ENCODE measurements at places on chromosomes 5 and 9.
A peak's percentile ranks its signal among the peaks of the same experiment; 100 is the strongest.

- H3K27me3 ChIP-seq: peaks cover 11% of the 10 kb centered on the region
- H3K27ac ChIP-seq: no peak overlapping the region
- no peak overlapping the region for H3K4me3 ChIP-seq
- no peaks in the 10 kb centered on the region for H3K36me3 ChIP-seq
Measured at GRCh38 chr5:58273711-58274110, 186.2 kb downstream of the PLK2 start.

DNA sequence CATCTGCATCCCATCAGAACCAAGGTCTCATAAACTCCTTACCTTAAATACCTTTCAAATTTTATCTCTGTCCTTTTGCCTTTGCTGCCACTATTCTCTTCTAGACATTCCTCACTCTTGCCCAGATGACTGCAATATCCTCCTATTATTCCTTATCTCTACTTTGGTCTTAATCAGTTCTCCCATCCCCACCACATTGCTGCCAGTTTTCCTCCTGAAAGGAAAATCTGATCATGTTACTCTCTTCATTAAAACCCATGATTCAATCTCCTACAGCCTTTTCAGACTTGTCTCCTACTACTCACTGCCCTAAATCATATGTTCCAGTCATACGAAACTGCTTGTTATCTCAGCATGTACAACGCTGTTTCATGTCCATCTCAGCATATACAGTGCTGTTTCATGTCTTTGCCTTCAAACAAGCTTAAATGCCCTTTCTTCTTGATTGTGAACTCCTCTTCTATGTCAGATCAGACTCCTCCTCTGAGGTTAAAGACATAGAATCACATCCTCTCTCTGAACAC is 152.6 kb upstream of the FST start:
- no peaks in the 10 kb centered on the region for H3K27me3 ChIP-seq
- no peak for DNase-seq
- H3K4me3 ChIP-seq: no peak overlapping the region
- no peaks in the 10 kb centered on the region for H3K4me1 ChIP-seq
- no peak overlapping the region for H3K27ac ChIP-seq

- H3K4me1 ChIP-seq: peaks cover 63% of the 10 kb centered on the region
- peak overlapping the region; percentile 41 for H3K4me3 ChIP-seq
- H3K36me3 ChIP-seq: peaks cover 42% of the 10 kb centered on the region
- H3K27me3 ChIP-seq: no peaks in the 10 kb centered on the region
- DNase-seq: peak; percentile 57
- H3K27ac ChIP-seq: peak overlapping the region; percentile 94
Measured at GRCh38 chr9:133058550-133059320, 3.0 kb upstream of the CEL start.

DNA sequence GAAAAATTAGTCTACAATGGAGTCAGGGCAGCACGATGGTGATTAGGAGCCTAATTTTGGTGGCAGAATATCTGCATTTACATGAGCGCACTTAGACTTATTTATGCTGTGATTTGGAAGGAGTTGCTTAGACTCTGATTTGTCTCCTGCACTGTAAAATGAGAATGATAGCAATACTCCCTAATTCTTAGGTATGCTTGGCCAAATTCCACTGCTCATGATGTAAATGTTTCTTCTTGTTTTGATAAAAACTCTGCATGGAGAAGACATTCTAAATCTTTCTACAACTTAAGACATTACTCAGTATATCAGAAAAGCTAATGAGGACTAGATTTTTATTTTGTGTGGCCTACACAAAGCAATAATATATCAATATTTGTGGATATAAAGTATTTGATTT is 205.4 kb downstream of the CDH18 start:
- H3K4me1 ChIP-seq: no peaks in the 10 kb centered on the region
- no peak overlapping the region for H3K27ac ChIP-seq
- H3K4me3 ChIP-seq: no peak overlapping the region
- no peaks in the 10 kb centered on the region for H3K36me3 ChIP-seq
- no peak for DNase-seq
- H3K27me3 ChIP-seq: no peaks in the 10 kb centered on the region

DNA sequence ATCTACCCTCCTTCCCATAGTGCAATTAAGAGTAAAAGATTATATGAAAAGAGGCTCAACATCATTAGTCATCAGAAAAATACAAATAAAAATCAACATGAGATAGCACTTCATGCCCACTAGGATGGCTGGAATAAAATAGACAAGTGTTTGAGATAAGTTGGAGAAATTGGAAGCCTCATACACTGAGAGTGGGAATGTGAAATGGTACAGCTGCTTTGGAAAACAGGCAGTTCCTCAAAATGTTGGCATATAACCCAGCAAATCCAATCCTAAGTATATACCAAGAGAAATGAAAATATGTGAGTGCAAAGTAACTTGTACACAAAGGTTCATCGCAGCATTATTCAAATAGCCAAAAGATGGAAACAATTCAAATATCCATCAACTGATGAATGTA is 9.8 kb downstream of the SPATA31D3 start:
- no peaks in the 10 kb centered on the region for H3K4me1 ChIP-seq
- no peak for DNase-seq
- no peaks in the 10 kb centered on the region for H3K27me3 ChIP-seq
- H3K27ac ChIP-seq: no peak overlapping the region

DNA sequence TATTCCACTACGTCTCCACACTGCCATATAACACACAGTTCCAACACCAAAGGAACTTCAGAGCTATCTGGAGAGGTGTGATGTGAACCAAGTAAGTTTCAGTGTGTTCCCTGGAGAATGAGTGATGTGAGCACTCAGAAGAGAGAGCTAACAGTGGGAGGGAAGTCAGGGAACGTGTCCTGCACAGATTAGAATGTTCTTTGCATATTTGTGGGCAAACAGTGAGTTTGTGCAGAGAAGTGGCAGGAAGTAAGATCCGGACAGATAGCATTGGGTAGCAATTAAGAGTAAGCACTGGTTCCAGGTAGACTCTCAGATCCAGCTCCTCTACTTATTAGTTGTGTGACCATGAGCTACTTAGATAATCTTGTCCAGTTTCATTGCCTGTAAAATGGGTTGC is 206.4 kb downstream of the PDZD2 start:
- H3K36me3 ChIP-seq: no peaks in the 10 kb centered on the region
- no peak for DNase-seq
- no peaks in the 10 kb centered on the region for H3K27me3 ChIP-seq
- no peak overlapping the region for H3K27ac ChIP-seq
- H3K4me3 ChIP-seq: no peak overlapping the region

GRCh38 chr5:57504357-57504756 is 21.7 kb upstream of the ACTBL2 start:
- H3K4me1 ChIP-seq: peaks cover 6% of the 10 kb centered on the region
- DNase-seq: no peak
- peaks cover 20% of the 10 kb centered on the region for H3K27me3 ChIP-seq
- H3K4me3 ChIP-seq: no peak overlapping the region
- H3K36me3 ChIP-seq: no peaks in the 10 kb centered on the region
- H3K27ac ChIP-seq: no peak overlapping the region

Data from activated CD8-positive, alpha-beta T cell treated with anti-CD3 and anti-CD28 coated beads, Interleukin-2, amount 10 ng/mL, durations not matched to agents 7 days and 5 days (primary cell).